ENCODE measurements at places on chromosomes 1 and 21. TPM values are rescaled to one million over a fixed set of nuclear protein-coding genes. Genes with fewer than 3 reads are reported as not detected.

MYOG gene
- polyA plus RNA-seq = 1.5 TPM

ANGPTL3 gene
- not detected for polyA plus RNA-seq

CCDC17 gene
- polyA plus RNA-seq = 8.3 TPM

S100A7 gene
- polyA plus RNA-seq = not detected

ERICH3 gene
- not detected for polyA plus RNA-seq

PTGS2 gene
- polyA plus RNA-seq = 1.9 TPM

OPN3 gene
- polyA plus RNA-seq = 8.1 TPM

OR2T11 gene
- not detected for polyA plus RNA-seq

VCAM1 gene
- 1.1 TPM for polyA plus RNA-seq

FCRL4 gene
- 0.21 TPM for polyA plus RNA-seq

C1orf116 gene
- polyA plus RNA-seq = 18.9 TPM

LCE2B gene
- polyA plus RNA-seq = not detected

AMY2A gene
- not detected for polyA plus RNA-seq

PRDM15 gene
- polyA plus RNA-seq = 4.5 TPM

NBPF10 gene
- 0.27 TPM for polyA plus RNA-seq

CELA3B gene
- polyA plus RNA-seq = 11.4 TPM

CA14 gene
- not detected for polyA plus RNA-seq

TLCD4 gene
- 13.1 TPM for polyA plus RNA-seq

SLAMF1 gene
- 0.68 TPM for polyA plus RNA-seq

ALPL gene
- 2.6 TPM for polyA plus RNA-seq

TSPAN1 gene
- polyA plus RNA-seq = 22.7 TPM

S100A7A gene
- polyA plus RNA-seq = not detected

KCNK1 gene
- 40.3 TPM for polyA plus RNA-seq

RSPO1 gene
- not detected for polyA plus RNA-seq

SLC16A1 gene
- 6.8 TPM for polyA plus RNA-seq

KIF2C gene
- 11.6 TPM for polyA plus RNA-seq

ANKRD65 gene
- 1.7 TPM for polyA plus RNA-seq

CFHR1 gene
- polyA plus RNA-seq = 0.04 TPM

SPRR3 gene
- polyA plus RNA-seq = 16.1 TPM

PM20D1 gene
- polyA plus RNA-seq = 0.15 TPM

C1orf56 gene
- 2.8 TPM for polyA plus RNA-seq

TRPM2 gene
- 0.89 TPM for polyA plus RNA-seq

PPIAL4G gene
- polyA plus RNA-seq = 0.04 TPM

ARHGEF19 gene
- 4.6 TPM for polyA plus RNA-seq

CLEC20A gene
- polyA plus RNA-seq = 0.10 TPM

ADGRL4 gene
- polyA plus RNA-seq = 0.67 TPM
